ENCODE measurements at places on chromosomes 5 and 9.

DNA sequence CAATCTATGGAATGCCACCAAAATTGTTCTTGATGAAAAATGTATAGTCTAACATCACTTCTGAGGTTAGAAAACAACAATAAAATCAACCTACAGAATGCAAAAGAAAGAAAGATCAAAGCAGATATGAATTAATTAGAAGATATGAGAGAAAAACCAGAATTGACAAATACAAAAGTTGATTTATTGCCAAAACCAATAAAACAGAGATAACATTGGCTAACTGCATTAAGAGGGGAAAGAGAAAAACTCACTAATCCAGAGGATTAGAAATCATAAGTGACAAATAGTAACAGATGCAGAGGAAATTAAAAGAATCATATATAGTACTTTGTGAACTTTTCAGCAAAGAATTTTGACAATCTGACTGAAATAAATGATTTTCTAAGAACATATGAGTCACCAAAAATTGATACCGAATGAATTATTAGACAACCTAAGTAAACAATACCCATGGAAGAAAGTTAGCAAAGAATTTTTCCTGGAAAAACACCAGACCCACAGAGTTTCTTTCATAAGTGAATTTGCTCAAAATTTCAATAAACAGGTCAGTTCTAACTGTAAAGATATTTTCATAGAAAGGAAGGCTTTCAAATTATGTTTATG is 167.7 kb downstream of the AOPEP start:
- no peak for DNase-seq

- no peak for DNase-seq
Measured at GRCh38 chr9:123422635-123423310, 66.8 kb downstream of the CRB2 start.

- DNase-seq = no peak
Measured at GRCh38 chr9:35649431-35650340, 1.0 kb downstream of the SIT1 start.

DNA sequence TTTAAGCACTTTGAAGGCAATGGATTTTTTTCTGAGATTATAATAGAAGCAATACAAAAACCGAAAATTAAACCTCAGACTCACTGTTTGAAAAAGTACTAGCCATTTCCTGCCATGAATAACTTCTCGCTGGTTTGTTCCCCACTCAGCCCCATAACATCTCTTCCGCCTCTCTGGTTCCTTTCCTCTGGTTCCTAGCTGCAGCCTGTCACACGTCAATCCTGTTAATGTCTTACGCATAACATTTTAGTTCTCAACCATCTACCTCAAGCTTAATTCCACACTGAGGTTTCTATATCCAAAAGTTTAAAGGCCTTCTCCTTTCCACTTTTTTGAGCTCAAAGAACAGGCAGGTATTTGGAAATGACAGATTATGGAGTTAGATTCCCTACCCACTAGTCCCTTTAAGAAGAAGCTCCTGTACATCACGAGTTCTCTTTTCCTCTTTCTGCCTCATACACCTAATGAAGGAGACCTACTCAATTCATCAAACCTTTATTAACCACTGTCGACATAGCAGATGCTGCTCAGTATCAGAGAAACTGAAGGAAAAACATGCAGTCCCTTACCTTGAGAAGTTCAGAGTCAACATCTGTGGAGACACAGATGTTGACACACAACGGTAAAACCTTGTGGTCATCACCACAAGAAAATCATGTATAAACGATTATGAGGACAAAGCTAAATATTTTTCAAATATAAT is 243.0 kb upstream of the PTGER4 start:
- DNase-seq = no peak

GRCh38 chr9:84276741-84277140 is 63.8 kb downstream of the SLC28A3 start:
- no peak for DNase-seq

DNA sequence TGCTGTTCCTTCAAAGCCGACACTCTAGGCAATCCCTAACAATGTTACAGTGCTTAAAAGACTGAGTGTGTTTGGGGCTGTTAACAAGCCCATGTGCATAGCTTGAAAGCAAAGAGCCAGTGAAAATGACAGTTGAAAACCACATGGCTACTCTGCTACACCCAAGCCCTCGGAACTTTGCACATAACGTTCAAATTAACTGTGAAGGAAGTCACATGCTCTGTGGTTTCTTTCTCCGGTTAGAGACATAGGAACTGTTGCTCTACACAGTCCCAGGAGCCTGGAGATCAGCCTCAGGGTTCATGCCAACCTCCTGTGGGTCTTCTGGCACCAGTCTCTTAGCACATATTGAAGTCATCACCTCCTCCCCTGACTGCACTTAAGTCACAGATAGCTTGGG is 51.1 kb downstream of the C9orf152 start:
- DNase-seq = no peak

DNA sequence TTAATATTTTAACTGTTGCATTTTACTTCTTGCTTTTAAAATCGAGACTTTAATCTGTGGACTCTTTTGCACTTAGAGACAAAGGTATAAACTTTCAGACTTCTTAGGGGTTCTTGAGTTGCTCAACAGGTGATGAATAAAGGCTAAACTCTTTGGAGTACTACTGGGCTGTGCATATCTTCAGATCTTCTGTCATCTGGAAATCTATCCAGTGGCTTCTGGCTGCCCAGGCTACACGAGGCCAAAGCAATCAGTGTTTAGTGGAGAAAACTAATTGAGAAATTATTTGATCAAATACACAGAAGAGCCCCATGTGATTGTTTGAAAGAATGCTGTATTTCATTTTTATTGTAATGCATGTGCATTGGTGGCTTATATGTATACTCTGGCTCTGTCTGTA is 146.1 kb downstream of the PBX3 start:
- no peak for DNase-seq

DNA sequence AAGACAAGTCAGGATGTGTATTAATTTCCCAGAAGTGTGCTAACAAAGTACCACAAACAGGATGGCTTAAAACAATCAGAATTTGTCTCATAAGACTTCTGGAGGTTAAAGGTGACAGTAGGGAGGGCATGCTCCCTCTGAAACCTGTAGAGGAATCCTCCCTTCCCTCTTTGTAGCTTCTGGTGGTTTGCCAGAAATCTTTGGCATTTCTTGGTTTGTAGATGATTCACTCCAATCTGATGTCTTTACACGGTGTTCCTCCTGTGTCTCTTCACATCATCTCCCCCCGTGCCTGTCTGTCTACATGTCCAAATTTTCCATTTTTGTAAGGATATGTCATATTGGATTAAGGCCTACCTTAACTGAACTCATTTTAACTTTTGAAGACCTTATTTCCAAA is 471.5 kb downstream of the ZNF608 start:
- DNase-seq = no peak
